ENCODE measurements at places on chromosomes 11 and 22. TPM values are rescaled to one million over a fixed set of nuclear protein-coding genes. Genes with fewer than 3 reads are reported as not detected.

GDPD5 gene
- total RNA-seq: 8.5 TPM

CARD18 gene
- not detected for total RNA-seq

DNA sequence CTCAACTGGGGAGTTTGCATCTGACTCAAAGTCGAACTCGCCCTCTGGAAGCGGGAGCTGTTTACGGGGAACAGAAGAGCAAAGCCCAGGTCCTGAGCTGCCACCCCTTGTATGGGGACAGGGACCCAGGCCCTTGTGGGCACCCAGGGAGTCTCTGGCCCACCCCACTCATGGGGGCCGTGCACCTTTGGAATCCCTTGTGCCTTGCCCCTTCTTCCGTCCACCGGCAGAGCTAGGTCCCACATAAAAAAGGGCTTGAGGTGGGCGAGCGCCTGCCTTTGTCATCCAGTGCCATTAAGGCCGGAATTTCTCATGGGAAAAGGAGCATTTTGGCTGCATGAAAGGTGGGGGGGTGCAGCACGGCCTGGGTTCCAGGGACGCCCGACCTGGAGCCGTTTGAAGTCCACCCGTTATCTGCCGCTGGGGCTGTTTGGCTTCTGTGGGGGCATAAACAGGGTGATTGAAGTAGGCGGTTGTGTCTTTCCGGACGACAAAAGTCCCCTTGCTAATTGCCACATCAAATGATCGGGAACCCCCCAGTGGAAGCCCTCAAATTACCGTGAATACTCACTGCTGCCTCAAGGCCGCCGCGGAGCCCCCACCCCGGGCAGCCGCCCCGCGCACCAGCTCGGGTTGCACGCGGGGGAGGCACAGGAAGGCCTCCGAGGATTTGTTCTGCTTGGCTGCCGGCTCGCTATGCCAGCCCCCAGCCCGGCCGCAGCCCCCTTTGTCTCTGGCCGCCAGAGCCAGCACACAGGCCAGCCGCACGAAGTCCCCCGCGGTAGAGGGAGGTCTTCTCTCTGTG, 49.0 kb upstream of the FGF3 start:
- DNase-seq: no peak

DNA sequence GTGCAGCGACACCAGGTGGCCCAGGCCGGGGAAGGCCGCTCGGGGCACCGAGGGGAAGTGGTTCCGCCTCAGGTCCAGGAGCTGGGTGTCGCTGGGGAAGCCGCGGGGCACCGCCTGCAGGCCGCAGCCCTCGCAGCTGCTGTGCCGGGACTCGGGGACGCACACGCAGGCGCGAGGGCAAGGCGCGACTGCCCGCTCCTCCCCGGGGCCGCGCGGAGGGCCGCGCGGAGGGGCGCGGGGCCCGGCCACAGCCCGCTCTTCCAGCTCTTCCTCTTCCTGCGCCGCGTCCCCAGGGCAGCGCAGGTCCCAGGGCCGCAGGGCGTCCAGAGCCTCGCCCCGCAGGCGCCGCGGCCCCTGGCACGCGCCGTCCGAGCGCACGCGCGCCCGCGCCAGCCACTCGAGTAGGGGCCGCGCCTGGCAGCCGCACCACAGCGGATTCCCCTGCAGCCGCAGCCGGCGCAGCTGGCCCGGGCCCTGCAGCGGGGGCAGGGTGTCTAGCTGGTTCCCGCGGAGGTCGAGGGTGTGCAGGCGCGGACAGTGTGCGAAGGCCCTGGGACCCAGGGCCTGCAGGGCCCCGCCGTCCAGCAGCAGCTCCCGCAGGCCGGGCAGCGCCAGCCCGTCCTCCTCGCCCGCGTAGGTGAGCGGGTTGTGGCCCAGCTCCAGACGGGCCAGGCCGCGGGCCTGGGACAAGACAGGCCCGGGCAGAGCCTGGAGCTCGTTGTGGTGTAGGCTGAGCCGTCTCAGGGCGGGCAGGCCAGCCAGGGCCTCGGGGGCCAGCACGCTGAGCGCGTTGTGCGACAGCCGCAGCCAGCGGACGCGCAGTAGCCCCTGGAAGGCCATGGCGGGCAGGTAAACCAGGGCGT, 2.8 kb downstream of the CHADL start:
- DNase-seq: no peak

GRCh38 chr11:8196749-8197148, 27.9 kb upstream of the RIC3 start:
- no peak for DNase-seq

- no peak for DNase-seq
These were observed 11.2 kb downstream of the MB start for GRCh38 chr22:35605851-35606481.

DNA sequence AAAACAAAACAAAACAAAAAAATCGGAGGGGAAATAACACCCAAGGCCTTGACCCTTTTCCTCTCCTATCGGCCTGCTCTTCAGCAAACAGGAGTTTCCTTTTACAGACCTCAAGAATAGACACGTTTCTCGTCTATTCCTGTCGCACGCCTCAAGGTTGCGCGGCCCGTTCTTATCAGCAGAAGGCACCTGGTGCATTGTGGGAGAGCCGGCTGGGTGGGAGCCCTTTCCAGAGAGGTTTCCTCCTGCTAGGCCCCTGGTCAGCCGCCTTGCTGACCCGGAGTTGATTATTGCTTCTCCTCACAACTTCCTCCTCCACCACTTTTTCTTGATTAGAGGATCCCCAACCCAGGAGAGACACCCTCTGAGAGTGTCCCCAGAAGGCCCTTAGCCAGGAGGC, 497.3 kb downstream of the MIAT start:
- DNase-seq: no peak

GRCh38 chr11:83409891-83410290, 123.7 kb upstream of the CCDC90B start:
- no peak for DNase-seq

DNA sequence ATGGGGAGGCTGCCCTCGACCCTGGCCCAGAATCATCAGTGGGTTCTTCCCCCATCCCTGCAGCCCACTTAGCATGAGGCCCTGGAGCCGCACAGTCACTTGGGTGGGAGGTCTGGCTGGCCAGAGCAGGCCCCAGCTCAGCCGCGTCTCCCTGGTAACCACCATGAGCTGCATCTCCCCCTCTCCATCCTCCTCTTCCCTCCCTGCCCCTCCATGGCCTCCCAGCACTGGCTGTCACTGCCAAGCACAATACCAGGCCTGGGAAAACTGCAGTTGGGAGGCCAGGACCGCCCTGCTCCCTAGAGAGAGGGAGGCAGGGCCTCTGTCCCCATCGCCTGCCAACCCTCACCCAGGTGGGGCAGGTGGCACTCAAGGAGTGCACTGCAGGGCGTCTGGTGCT, 8.0 kb downstream of the CSDC2 start:
- no peak for DNase-seq

GRCh38 chr11:12719221-12719620, 45.0 kb downstream of the TEAD1 start:
- no peak for DNase-seq

DNA sequence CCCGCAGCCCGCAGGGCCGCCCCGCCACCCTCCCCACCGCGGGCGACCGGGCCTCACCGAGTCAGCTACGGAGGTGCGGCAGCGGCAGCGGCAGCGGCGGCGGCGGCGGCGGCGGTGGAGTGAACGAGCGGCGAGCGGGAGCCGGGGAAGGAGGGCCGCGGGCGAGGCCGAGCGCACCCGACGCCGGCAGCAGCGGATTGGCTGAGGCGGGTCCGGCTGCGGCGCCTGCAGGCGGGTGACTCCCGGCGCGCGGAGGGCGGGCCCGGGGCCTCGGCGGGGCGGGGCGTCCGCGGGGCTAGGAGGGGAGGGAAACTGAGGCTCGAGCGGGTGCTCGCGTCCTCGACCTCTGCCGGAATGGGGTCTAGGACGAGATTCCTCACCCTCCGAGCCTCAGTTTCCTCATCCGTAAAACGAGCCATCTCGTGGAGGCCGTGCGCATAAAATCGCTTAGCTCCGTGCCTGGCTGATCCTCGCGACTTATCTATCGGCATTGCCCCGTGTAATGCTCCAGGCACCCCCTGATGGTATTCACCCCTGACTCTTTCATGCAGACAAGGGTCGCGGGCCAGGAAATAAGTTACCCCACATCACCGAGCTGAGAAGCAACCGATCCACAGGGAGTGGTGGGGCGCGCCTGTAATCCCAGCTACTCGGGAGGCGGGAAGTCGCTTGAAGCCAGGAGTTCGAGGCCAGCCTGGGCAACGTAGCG, at the start of gene CPT1A:
TSS of gene CPT1A (minus strand) at position 199 of the 709 bp plus-strand sequence. CDS start 26,442 bp downstream, outside the sequence.
- no peak for DNase-seq

- no peak for DNase-seq
These were observed 79.1 kb downstream of the MSANTD4 start for GRCh38 chr11:105942921-105943320.
